ENCODE measurements at places on chromosomes 3 and 15. TPM values are rescaled to one million over a fixed set of nuclear protein-coding genes. Genes with fewer than 3 reads are reported as not detected.
A peak's percentile ranks its signal among the peaks of the same experiment; 100 is the strongest.

DNA sequence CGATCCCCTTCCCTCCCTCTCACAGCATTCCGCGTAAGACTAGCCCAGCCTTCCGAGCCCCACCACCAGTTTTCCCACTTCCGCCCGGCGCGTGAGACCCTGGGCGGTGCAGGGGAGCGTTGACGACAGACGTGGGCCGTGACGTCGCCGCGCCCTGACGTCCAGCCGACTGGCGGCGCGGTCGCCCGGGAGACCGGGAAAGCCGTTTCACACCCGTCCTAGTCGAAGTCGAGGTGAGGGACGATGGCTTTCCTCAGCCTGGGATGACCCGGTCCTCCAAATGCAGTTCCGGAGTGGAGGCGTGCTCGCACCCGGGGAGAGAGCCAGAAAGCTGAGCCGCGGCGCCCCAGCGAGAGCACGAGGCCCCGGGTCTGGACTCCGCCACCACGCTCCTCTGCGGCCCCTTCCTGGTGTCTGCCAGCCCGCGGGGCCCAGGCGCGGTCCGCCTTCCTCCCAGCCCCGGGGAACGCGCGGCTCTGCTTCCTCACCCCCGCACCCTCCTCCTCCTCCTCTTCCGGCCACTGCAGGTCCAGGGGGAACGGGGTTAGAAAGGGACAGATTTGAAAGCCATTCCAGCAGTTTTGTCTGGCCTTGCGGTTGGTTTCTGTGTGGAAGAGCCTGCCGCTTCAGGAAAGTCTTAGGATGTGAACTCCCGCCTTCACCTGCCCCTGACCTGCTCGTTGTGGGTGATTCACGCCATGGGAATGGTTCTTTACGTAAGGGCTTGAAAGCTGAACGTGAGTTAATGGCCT is at the start of gene LEKR1:
Gene LEKR1 (plus strand): TSS at position 210 of the 752 bp plus-strand sequence. CDS start 2,977 bp downstream, outside the sequence.
- no peaks in the 10 kb centered on the region for H3K36me3 ChIP-seq
- peak; percentile 72 for DNase-seq
- no peaks in the 10 kb centered on the region for H3K27me3 ChIP-seq
- H3K4me3 ChIP-seq: peak within 1 kb of the TSS; percentile 53
- H3K27ac ChIP-seq: peak within 1 kb of the TSS; percentile 84
- H3K4me1 ChIP-seq: no peaks in the 10 kb centered on the region

GRCh38 chr3:169384573-169384972 is 278.9 kb downstream of the MECOM start:
- DNase-seq: no peak
- no peak overlapping the region for H3K27ac ChIP-seq
- H3K36me3 ChIP-seq: no peaks in the 10 kb centered on the region
- no peaks in the 10 kb centered on the region for H3K27me3 ChIP-seq

- no peaks in the 10 kb centered on the region for H3K27me3 ChIP-seq
- H3K27ac ChIP-seq: no peak overlapping the region
- H3K4me1 ChIP-seq: no peaks in the 10 kb centered on the region
- no peak for DNase-seq
- no peak overlapping the region for H3K4me3 ChIP-seq
- no peaks in the 10 kb centered on the region for H3K36me3 ChIP-seq
Observed at GRCh38 chr3:197926418-197926817, 23.6 kb upstream of the RPL35A start.

DNA sequence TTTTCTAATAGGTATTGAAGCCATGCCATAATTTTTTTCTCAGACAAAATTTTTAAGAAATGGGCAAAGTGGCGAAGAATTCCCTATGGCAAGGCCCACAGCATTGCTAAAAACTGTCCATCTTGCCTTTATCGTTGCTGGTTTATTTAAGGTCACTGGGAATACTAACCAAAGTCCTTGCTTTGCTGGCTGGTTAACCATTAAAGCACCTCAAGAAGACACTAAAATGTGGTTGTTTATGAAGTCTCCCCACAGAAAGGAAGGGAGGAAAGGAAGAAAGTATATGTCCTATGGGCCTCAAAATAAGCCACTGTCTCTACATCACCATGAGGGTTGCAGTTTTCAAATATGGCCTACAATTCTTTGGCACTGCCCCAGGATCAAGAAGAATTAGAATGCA is 13.2 kb downstream of the SH3BP5 start:
- no peaks in the 10 kb centered on the region for H3K27me3 ChIP-seq
- H3K4me3 ChIP-seq: no peak overlapping the region
- no peaks in the 10 kb centered on the region for H3K36me3 ChIP-seq
- peak overlapping the region; percentile 97 for H3K27ac ChIP-seq

DNA sequence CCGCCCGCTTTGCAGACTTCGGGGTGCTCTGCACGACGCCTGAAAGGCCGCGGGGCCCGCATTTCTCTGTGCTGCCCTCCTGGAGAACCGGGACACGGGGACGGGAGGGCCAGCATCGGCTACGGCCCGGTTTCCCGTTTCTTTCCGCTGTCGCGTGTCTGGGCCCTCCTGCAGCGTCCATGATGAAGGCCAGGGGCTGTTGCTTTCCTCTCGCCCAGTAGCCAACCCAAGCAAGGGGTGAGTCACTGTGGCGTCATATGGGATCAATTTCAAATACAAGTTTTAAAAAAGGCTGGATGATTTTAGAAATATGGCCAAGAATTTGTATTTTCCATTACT is 435 bp downstream of the SLC35G2 start:
- H3K4me1 ChIP-seq: no peaks in the 10 kb centered on the region
- no peaks in the 10 kb centered on the region for H3K27me3 ChIP-seq
- H3K36me3 ChIP-seq: no peaks in the 10 kb centered on the region
- peak; percentile 18 for DNase-seq
- peak overlapping the region; percentile 74 for H3K27ac ChIP-seq
- H3K4me3 ChIP-seq: peak overlapping the region; percentile 61

- DNase-seq: no peak
- no peak overlapping the region for H3K4me3 ChIP-seq
- no peaks in the 10 kb centered on the region for H3K27me3 ChIP-seq
- H3K27ac ChIP-seq: no peak overlapping the region
- H3K4me1 ChIP-seq: no peaks in the 10 kb centered on the region
Observed at GRCh38 chr3:105304487-105304886, 62.2 kb upstream of the ALCAM start.

Gene CPNE9
- not detected for total RNA-seq

Gene CHCHD6
- total RNA-seq: 10.3 TPM

GRCh38 chr3:110576960-110577359 is 494.7 kb upstream of the NECTIN3 start:
- DNase-seq: no peak
- H3K27me3 ChIP-seq: no peaks in the 10 kb centered on the region
- H3K27ac ChIP-seq: no peak overlapping the region
- H3K4me1 ChIP-seq: no peaks in the 10 kb centered on the region
- no peak overlapping the region for H3K4me3 ChIP-seq

GRCh38 chr3:142150271-142150670 is 927 bp upstream of the TFDP2 start:
- no peaks in the 10 kb centered on the region for H3K27me3 ChIP-seq
- H3K4me3 ChIP-seq: no peak overlapping the region
- no peaks in the 10 kb centered on the region for H3K36me3 ChIP-seq
- no peak overlapping the region for H3K27ac ChIP-seq
- H3K4me1 ChIP-seq: no peaks in the 10 kb centered on the region
- DNase-seq: no peak

Gene ACTC1
- total RNA-seq: not detected

Gene MINAR1
- total RNA-seq: 1.5 TPM

Gene SORD
- 30.6 TPM for total RNA-seq

GRCh38 chr3:151935446-151935845 is 62.0 kb downstream of the SUCNR1 start:
- H3K4me1 ChIP-seq: no peaks in the 10 kb centered on the region
- no peak overlapping the region for H3K4me3 ChIP-seq
- no peak overlapping the region for H3K27ac ChIP-seq
- DNase-seq: no peak

DNA sequence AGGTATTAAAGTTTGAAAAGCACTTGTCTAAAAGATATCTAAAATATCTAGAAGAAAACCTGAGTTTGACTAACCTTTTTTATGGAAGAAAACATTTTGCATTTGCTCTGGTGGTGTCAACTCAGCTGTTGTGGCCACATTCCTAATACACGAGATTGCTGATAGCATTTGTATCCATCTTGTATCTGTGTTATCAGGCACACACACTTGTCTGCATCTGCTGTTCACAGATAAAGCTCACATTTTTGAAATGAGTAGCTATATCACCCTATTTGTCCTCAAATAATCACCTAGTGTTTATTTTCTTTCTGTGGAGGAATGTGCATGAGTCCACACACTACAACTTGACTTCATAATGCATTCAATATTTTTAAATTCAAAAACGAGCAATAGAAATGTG is 632.3 kb upstream of the NR2F2 start:
- no peaks in the 10 kb centered on the region for H3K36me3 ChIP-seq
- no peak overlapping the region for H3K4me3 ChIP-seq
- DNase-seq: no peak
- no peaks in the 10 kb centered on the region for H3K4me1 ChIP-seq
- no peak overlapping the region for H3K27ac ChIP-seq

DNA sequence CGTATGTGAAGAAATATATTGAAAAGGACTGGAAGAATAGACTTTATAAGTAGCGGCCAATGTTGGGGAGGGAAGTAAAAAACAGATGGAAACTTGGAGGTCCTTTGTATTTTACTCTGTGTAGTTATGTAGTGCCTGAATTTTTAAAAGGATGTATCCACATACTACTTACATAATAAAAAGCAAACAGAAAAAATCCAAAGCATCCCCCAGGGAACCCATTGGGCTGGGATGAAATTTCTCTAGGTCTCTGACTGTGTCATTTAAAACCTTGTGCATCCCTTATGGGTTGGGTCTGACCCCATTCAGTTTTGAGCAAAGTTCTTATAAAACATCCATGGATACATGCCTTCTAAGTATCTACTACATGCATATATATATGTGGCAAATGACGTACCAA is 141.1 kb downstream of the NR1D2 start:
- H3K4me1 ChIP-seq: no peaks in the 10 kb centered on the region
- H3K27ac ChIP-seq: no peak overlapping the region
- H3K27me3 ChIP-seq: no peaks in the 10 kb centered on the region
- DNase-seq: no peak

Gene GOLGA6B
- not detected for total RNA-seq

DNA sequence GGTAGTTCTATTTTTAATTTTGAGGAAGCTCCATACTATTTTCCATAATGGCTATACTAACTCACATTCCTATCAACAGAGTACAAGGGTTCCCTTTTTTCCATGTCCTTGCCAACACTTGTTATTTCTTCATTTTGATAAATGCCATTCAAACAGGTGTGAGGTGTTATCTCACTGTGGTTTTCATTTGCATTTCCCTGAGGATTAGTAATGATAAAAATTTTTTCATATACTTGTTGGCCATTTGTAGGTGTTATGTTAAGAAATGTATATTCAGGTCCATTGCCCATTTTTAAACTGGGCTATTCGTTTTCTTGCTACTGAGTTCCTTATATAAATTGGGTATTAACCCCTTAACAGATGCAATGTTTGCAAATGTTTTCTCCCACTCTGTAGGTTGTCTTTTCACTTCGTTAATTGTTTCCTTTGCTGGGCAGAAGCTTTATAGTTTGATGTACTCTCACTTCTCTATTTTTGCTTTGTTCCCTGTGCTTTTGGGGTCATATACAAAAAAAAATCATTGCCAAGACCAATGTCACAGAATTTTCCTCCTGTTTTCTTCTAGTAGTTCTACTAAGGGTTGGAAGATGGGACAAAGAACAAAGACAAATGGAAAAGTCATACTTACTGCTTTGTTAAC is 11.0 kb upstream of the VPS39 start:
- H3K27me3 ChIP-seq: no peaks in the 10 kb centered on the region
- H3K4me1 ChIP-seq: no peaks in the 10 kb centered on the region
- H3K36me3 ChIP-seq: no peaks in the 10 kb centered on the region
- DNase-seq: no peak

GRCh38 chr15:97479957-97480356 is 480.5 kb upstream of the ARRDC4 start:
- H3K4me1 ChIP-seq: no peaks in the 10 kb centered on the region
- H3K27me3 ChIP-seq: no peaks in the 10 kb centered on the region
- no peak overlapping the region for H3K27ac ChIP-seq
- H3K36me3 ChIP-seq: no peaks in the 10 kb centered on the region
- no peak for DNase-seq

Gene DNAJA4
- total RNA-seq: 16.8 TPM

DNA sequence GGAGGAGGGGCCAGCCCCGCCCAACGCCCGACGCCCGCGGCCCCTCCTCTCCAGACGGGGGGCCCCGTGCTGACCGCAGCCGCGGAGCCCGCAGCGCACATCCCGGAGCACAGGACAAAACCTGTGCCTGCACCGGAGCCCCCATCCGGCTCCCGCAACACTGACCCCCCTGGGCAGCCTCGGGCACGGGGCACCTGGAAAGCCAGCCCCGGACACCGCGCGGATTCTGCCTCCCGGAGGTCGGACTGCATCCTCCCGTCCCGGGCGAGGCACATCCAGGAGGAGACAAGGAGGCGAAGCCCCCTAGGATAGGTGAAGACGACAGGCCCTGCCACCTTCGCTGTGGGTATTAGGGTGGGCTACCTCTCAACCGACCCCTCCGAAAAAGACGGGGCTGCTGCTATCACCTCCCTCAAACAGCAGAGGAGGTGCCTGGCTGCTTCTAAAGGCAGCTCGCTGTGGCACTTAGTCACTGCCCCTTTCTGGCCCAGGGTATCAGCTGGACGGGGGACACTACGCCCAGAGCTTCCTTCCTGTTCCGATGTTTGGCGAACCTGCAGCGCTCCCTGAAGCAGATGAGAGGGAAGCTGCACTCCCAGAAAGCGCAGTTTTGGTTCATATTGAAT is 10.6 kb downstream of the XXYLT1 start:
- peak overlapping the region; percentile 59 for H3K4me3 ChIP-seq
- no peaks in the 10 kb centered on the region for H3K36me3 ChIP-seq
- H3K4me1 ChIP-seq: peaks cover 7% of the 10 kb centered on the region
- no peak for DNase-seq
- peak overlapping the region; percentile 77 for H3K27ac ChIP-seq

- no peak for DNase-seq
- H3K4me1 ChIP-seq: no peaks in the 10 kb centered on the region
- H3K27ac ChIP-seq: no peak overlapping the region
- no peaks in the 10 kb centered on the region for H3K27me3 ChIP-seq
- H3K4me3 ChIP-seq: no peak overlapping the region
Observed at GRCh38 chr3:49607105-49607591, 52.9 kb downstream of the BSN start.

- no peak overlapping the region for H3K4me3 ChIP-seq
- DNase-seq: no peak
- H3K27me3 ChIP-seq: no peaks in the 10 kb centered on the region
- no peaks in the 10 kb centered on the region for H3K36me3 ChIP-seq
Observed at GRCh38 chr3:172213904-172214303, 174.5 kb downstream of the FNDC3B start.

Gene HRH1
- total RNA-seq: 16.3 TPM

DNA sequence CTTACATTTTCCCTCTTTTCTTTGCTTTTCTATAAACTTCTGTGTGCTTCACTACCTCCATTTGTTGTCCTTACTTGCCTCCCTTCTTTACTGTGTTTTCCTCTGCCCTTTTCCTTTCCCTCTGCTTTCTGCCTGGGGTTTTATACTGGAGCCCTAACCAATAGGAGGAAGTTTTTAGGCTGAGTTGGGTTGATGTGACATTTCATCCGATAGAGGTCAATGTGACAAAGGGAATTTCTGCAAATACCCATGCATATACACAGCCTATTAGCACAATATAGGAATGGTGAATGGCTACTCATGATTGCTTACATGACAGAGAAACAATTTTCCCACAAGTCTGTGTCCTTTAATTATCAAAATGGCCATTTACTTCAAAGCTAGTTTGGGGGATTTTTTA is 153.0 kb upstream of the ARPP21 start:
- no peak overlapping the region for H3K27ac ChIP-seq
- no peaks in the 10 kb centered on the region for H3K36me3 ChIP-seq
- no peak for DNase-seq
- H3K27me3 ChIP-seq: no peaks in the 10 kb centered on the region
- no peaks in the 10 kb centered on the region for H3K4me1 ChIP-seq

GRCh38 chr3:186368717-186369116 is 6.7 kb upstream of the DGKG start:
- no peak for DNase-seq
- no peak overlapping the region for H3K4me3 ChIP-seq
- H3K27ac ChIP-seq: no peak overlapping the region
